ENCODE measurements at places on chromosomes 4 and X.

DNA sequence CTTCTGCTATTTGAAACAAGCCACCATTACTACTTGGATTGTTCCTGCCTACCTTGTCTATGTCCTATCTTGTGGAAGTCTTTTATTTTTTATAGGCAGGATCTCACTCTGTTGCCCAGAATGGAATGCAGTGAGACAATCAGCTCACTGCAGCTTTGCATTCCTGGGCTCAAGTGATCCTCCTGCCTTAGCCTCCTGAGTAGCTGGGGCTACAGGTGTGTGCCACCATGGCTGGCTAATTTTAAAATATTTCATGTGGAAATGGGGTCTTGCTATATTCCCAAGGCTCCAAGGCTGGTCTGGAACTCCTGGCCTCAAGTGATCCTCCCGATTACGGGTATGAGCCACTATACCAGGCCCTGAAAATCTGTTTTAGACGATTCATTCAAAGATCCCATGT, 7.6 kb downstream of the RPS3A start:
- H3K27me3 ChIP-seq: no peaks in the 10 kb centered on the region
- no peak overlapping the region for H3K27ac ChIP-seq
- no peak overlapping the region for H3K4me3 ChIP-seq
- H3K4me1 ChIP-seq: no peaks in the 10 kb centered on the region
- peaks cover 64% of the 10 kb centered on the region for H3K36me3 ChIP-seq

- no peaks in the 10 kb centered on the region for H3K36me3 ChIP-seq
- H3K27me3 ChIP-seq: no peaks in the 10 kb centered on the region
- DNase-seq: no peak
Measured at GRCh38 chr4:29213020-29213419, 1507.1 kb upstream of the PCDH7 start.

DNA sequence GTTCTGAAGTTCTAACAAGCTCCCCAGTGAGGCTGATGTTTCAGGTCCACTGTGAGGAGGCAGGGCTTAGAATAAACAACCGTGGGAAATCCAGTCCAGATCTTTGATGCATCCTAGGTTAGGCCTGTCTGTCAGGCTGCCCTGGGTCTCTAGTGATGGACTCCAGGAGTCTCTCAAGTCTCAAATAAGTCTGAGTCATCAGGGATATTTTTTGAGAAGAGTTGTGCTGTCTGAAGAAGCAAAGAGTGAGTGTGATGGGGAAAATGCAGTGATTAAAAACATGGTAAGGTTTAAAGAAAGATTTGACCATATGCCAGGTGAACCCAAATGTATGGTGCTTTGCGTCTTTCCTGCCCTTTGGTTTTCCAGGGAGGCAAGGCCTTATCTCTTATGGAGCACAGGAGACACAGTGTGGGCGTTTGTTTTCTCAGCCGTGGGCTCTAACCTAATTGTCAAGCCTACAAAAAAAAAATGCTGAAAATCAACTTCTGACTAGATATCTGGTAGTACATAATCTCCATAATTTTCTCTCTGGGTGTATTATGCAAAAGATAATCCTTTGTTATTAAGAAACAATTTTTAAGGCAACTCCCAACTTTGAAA, 100.7 kb downstream of the PTTG2 start:
- H3K4me1 ChIP-seq: peaks cover 7% of the 10 kb centered on the region
- H3K4me3 ChIP-seq: no peak overlapping the region
- no peak overlapping the region for H3K27ac ChIP-seq
- no peak for DNase-seq
- peaks cover 10% of the 10 kb centered on the region for H3K36me3 ChIP-seq
- no peaks in the 10 kb centered on the region for H3K27me3 ChIP-seq

DNA sequence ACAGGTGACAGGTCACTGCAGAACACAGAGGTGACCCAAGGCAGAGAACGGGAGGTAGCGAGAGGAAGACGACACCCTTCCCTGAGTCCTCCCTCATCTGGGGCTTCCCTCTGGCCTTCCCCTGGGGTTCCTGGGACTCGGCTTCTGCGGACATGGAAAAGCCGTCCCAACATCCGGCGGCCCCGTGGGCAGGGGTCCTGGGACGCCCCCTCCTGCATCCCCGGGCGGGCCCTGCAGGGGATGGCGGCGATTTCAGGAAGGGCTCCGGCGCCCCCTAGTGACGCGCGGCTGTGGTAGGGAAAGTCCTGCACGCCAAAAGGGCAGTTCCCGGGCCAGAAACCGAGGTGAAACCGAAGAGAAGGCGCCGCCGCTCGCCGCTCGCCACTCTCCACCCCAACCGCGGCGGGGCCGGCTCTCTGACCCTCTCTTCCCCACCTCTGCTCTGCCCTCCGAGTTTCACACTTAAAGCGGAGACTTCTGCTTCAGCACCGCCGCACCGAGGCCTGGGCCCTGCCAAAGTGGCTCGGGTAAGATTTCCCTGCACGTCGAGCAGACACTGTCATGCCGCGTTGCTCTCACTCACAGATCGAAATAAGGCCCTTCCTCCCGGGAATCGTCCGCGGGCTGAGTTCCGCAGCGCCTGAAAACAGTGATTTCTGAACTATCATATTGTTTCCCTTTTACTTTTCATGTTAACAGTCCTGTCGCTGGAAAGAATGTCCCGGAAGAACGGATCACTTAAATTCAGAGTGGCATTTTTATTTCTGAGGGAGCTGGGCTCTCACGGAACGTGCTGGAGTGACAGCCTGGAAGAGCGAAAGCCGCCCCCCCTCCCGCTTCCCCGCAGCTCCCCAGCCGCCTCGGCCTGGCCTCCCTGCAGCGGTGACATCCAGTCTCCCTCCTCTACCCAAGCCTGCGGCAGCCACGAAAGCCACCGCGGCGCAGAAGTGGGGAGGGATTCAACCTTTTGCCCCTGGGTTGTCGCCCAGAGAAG, 110.6 kb downstream of the DCTD start:
- DNase-seq: peak; percentile 71
- H3K4me1 ChIP-seq: peaks cover 49% of the 10 kb centered on the region
- H3K4me3 ChIP-seq: peak overlapping the region; percentile 1
- no peaks in the 10 kb centered on the region for H3K27me3 ChIP-seq
- no peak overlapping the region for H3K27ac ChIP-seq

DNA sequence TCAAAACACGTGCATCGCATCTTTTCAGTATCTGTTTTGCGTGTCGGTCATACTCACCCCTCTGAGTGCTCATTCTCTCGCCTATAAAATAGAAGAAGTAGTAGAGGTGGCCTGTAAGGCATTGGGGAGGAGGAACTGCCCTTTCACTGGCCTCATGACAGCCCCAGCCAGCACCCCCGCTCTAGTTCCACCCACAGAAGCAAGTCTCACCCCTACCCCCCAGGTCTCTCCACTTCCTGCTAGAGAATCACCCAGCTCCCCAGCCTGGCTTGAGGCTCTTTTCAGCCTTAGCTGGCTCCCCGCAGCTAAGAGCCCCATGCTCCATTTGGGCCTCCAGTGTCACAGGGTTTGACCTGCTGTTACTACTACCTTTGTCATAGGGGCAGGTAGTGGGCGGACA, 11.8 kb downstream of the HDAC6 start:
- no peaks in the 10 kb centered on the region for H3K27me3 ChIP-seq
- H3K36me3 ChIP-seq: peaks cover 5% of the 10 kb centered on the region
- H3K4me1 ChIP-seq: no peaks in the 10 kb centered on the region

- no peak for DNase-seq
- H3K36me3 ChIP-seq: no peaks in the 10 kb centered on the region
- H3K4me3 ChIP-seq: no peak overlapping the region
- H3K27me3 ChIP-seq: no peaks in the 10 kb centered on the region
- peaks cover 26% of the 10 kb centered on the region for H3K4me1 ChIP-seq
Measured at GRCh38 chr4:139799615-139800014, 134.0 kb downstream of the MGST2 start.

GRCh38 chrX:10582215-10582733, 38.1 kb downstream of the MID1 start:
- H3K27me3 ChIP-seq: no peaks in the 10 kb centered on the region
- no peaks in the 10 kb centered on the region for H3K4me1 ChIP-seq
- DNase-seq: no peak
- H3K27ac ChIP-seq: no peak overlapping the region
- no peak overlapping the region for H3K4me3 ChIP-seq

GRCh38 chr4:180805101-180805500, 1438.1 kb upstream of the TENM3 start:
- no peak overlapping the region for H3K27ac ChIP-seq
- H3K4me1 ChIP-seq: no peaks in the 10 kb centered on the region
- H3K36me3 ChIP-seq: no peaks in the 10 kb centered on the region
- H3K4me3 ChIP-seq: no peak overlapping the region

- no peak overlapping the region for H3K27ac ChIP-seq
- no peak overlapping the region for H3K4me3 ChIP-seq
- DNase-seq: no peak
- H3K36me3 ChIP-seq: no peaks in the 10 kb centered on the region
- H3K4me1 ChIP-seq: no peaks in the 10 kb centered on the region
Measured at GRCh38 chrX:16700734-16701133, 11.7 kb downstream of the CTPS2 start.

DNA sequence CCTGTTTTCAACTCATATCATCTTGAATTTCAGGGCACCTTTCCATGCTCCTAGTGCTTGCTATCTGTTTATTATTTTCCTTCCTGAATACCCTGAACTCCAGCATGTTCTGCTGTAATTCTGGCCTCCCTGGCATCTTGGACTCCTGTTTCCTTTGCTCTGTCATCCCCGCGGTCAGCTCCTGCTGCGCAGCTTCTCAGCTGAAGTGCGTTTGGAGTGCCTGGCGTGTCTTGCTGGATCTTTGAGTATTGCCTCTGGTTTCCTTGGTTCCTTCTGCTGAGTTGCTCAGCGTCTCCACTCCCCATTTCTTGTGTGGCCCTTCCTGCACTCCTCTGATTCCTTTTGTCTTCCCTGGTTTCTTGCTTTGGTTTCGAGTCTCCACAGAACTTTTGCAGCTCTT, 84.4 kb downstream of the HTT start:
- H3K4me3 ChIP-seq: no peak overlapping the region
- no peak for DNase-seq
- no peaks in the 10 kb centered on the region for H3K4me1 ChIP-seq
- H3K27me3 ChIP-seq: no peaks in the 10 kb centered on the region
- H3K27ac ChIP-seq: no peak overlapping the region

DNA sequence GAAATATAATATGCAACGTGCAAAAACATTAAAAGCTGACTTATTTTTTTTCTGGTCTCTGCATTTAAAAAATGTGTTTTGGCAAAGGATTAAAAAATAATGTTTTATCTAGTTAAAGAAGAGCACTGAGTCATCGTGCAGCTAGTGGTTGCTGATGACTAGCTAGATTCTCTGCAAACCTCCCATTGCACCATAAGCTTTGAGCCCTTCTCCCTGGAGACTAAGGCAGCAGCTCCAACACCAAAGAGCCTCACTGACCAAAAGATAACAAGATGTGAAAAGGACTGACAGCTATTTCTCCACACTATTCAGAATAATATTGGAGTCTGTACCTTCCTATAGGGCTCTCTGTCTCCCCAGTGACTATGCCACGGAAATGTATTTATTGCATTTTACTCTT, 424.3 kb downstream of the SLITRK2 start:
- no peaks in the 10 kb centered on the region for H3K4me1 ChIP-seq
- no peaks in the 10 kb centered on the region for H3K27me3 ChIP-seq
- no peak overlapping the region for H3K4me3 ChIP-seq
- no peak overlapping the region for H3K27ac ChIP-seq
- no peak for DNase-seq

DNA sequence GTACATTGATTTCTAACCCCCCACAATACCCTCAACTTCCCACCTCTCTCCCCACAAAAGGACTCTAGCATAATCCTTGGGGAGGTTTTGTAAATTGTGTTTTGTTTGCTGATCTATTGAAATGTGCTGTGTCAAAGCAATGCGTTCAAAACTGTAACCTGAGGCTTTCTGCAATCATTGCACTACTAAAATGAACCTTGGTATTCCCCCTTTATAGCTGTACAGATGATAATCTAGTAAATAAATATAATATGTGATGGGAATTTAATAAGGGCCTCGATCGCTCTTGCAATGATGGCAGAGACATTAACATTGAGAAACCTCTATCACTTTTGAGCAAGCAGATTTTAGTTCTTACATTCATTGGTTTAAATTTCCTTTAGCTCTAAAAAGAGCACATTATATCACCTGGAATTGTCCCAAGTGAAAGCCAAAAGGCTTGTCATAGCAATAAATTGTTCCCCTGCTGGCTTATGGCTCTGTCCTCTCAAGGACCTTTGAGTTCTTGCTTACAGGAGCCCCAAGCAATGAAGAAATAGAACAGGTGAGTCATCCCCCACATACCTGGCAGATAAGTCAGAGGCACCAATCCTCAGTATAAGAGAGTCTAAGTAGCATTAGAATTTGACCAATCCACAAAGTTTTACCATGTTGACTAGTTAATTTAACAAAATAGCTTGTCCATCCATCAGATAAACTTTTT, 18.4 kb upstream of the ACE2 start:
- no peak for DNase-seq
- H3K4me1 ChIP-seq: no peaks in the 10 kb centered on the region
- H3K36me3 ChIP-seq: no peaks in the 10 kb centered on the region

- DNase-seq: peak; percentile 74
- H3K4me1 ChIP-seq: peaks cover under 1% of the 10 kb centered on the region
- no peak overlapping the region for H3K4me3 ChIP-seq
- peaks cover 44% of the 10 kb centered on the region for H3K36me3 ChIP-seq
- no peak overlapping the region for H3K27ac ChIP-seq
Measured at GRCh38 chrX:47568656-47569295, 7.8 kb downstream of the ARAF start.

DNA sequence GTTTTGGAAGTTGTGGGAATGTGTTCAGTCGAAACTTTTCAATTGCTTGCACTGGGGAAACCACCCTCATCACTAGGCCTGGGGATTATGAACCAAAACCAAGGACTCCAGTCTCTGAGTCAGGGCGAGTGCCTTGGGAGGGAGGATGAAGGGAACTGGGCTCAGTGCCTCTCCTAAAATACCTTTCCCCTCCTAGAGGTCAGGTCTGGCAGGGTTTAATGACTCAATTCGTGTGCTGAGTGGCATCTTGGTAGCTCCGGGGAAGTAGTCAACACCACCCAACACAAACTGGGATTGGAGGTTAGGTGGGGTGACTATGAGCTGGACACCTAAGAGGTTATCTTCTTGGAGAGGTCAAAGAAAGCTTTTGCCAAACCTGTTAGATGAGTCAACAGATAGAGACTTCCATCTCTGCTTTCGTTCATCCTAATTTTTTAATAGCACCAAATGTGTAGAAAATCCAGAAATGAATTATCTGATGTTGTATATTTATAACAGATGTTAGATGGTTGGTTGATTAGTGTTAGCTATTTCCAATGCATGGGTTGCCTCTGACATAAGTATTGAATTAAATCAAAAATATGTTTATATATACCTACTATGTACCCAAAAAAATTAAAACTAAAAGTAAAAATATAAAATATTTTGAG, 202.8 kb downstream of the SHROOM3 start:
- DNase-seq: no peak
- H3K27ac ChIP-seq: no peak overlapping the region
- no peaks in the 10 kb centered on the region for H3K4me1 ChIP-seq
- no peaks in the 10 kb centered on the region for H3K36me3 ChIP-seq
- H3K27me3 ChIP-seq: no peaks in the 10 kb centered on the region

GRCh38 chr4:69517674-69518073, 22.0 kb upstream of the UGT2B4 start:
- no peaks in the 10 kb centered on the region for H3K4me1 ChIP-seq
- no peaks in the 10 kb centered on the region for H3K36me3 ChIP-seq
- H3K4me3 ChIP-seq: no peak overlapping the region
- no peak for DNase-seq
- no peak overlapping the region for H3K27ac ChIP-seq

GRCh38 chr4:128917781-128918180, 108.3 kb downstream of the JADE1 start:
- H3K27ac ChIP-seq: no peak overlapping the region
- no peaks in the 10 kb centered on the region for H3K36me3 ChIP-seq
- no peak overlapping the region for H3K4me3 ChIP-seq

GRCh38 chr4:79017481-79017880, 78.2 kb upstream of the PAQR3 start:
- H3K27me3 ChIP-seq: no peaks in the 10 kb centered on the region
- no peak for DNase-seq
- peaks cover 2% of the 10 kb centered on the region for H3K4me1 ChIP-seq
- H3K36me3 ChIP-seq: no peaks in the 10 kb centered on the region

Data from common myeloid progenitor, CD34-positive (primary cell).